ENCODE measurements at places on chromosomes 3 and 15.

DNA sequence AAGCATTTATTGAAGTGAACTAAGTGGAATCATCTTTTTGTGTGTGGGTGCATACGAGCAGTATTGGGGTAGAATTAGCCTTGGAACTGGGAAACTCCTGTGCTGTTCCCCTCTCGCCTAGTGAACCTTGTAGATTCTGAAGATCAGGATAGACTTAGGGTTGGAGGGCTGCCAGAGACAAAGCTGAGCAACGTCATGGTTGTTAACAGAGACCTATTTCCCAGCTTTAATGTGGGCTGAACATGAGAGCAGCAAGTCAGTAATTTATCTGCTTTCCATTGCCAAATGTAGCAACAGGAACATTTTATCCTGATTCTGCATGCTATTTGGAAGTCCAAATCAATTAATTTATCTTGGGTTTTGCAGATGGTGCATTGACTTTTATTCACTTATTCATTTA, 246.6 kb downstream of the IL20RB start:
- no peak for DNase-seq

GRCh38 chr15:88428805-88429605, 38.2 kb downstream of the MRPL46 start:
- no peak for DNase-seq

DNA sequence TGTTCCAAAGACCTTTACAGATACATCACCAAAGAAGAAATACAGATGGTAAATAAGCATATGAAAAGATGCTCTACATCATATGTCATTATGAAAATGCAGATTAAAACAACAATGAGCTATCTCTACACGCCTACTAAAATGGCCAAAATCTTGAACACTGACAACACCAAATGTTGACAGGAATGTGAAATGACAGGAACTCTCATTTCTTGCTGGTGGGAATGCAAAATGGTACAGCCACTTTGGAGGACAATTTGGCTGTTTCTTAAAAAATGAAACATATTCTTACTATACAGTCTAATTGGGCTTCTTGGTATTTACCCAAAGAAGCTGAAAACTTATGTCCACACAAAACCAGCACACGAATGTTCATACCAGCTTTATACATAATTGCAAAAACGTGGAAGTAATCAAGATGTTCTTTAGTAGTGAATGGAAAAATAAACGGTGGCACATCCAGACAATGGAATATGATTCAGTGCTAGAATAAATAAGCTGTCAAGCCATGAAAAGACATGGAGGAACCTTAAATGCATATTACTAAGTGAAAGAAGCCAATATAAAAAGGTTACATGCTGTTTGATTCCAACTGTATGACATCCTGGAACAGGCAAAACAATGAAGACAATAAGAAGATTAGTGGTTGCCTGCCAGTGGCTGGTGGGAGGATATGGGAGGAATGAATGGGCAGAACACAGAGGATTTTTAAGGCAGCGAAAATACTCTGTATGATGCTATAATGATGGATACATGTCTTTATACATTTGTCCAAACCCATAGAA, 81.3 kb upstream of the NEDD4 start:
- no peak for DNase-seq

DNA sequence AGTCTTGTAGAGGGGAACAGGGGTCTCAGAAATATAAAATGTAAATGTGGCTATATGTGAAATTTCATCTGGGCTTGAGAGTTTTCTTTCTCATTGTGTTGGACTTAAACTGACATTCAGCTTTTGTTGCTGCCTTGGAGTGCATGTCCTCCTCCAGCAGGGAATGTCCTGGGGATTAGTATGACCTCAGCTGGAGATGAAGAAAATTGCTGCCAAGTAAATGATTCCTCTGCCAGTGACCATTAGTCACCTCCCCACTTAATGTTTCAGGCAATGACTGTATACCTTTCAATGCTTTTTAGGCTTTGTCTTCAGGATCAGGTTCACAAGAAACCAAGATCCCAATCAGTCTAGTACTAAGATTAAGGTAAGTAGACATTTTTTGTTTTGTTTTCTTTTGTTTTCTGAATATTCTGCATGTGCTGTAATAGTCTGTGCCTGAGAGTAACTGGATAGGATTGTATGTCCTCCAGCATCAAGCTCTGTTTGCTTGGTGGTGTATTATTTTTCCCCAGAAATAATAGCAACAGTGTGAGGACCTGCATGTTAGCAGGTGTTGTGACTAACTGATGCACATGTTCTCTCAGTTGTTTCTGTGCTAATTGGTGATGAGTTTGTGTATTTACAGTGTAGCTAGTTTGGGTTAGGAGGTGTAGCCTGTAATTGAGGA, 18.1 kb upstream of the SLC22A13 start:
- DNase-seq: no peak

GRCh38 chr15:63258658-63259057, 18.7 kb upstream of the APH1B start:
- no peak for DNase-seq

DNA sequence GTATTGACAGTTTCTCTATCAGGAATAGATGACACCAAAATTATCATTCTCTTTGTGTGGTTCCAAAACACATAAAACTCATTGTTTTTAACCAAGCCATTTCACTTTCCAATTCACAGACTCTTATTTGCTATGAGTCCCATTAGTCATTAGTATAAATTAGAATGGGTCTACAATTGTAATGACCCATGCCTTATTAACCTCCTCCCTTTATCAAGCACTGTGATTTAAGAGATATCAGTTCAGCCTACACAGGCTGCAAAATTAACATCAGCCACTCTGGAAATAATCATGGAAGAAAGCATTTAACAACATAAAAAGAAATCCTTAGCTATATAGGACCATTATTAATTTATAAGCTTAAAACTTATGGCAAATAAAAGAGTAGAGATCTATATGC, 440.6 kb downstream of the GBE1 start:
- DNase-seq: no peak

GRCh38 chr3:39096775-39097174, 10.7 kb downstream of the GORASP1 start:
- no peak for DNase-seq

DNA sequence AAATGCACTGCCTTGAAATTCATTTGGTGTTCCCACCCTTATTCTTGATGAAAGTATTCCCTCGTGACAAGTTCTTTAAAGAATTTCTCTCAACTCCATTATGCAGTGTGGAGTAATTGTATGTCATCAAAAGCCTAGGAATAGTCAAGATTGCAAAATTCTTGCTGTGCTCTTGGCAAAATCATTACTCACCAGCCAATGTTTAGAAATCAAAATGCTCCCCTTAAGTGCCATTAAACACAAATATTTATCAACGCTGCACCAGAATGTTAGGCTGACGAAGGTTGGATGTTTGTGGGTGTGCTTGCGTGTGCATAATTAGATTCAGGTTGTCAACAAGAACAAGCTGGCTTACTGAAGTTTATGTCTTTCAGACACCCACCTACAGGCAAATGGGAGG, 40.5 kb downstream of the SST start:
- no peak for DNase-seq

- DNase-seq: no peak
Observed at GRCh38 chr3:71397046-71397445, 186.5 kb downstream of the FOXP1 start.

- DNase-seq: no peak
Observed at GRCh38 chr3:171748064-171748924, 62.0 kb downstream of the PLD1 start.

DNA sequence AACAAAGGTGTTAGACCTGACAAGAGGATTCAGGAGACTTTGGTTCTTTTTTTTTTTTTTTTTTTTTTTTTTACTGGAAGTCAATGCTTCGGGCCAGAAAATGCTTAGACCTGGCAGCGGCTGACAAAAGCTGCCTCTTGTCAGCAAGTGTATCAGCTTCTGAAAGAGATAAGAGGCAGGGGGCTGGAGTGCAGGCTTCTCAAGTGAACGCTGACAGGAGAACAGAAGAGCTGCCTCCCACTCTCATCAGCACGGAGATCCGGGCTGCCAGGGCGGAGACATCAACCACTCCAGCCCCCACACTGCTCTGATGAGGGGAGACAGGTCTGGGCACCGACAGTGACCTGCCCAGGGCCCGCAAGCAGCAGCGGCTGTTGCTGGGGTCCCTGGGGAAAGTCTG, 9.4 kb upstream of the SCN5A start:
- DNase-seq: no peak

DNA sequence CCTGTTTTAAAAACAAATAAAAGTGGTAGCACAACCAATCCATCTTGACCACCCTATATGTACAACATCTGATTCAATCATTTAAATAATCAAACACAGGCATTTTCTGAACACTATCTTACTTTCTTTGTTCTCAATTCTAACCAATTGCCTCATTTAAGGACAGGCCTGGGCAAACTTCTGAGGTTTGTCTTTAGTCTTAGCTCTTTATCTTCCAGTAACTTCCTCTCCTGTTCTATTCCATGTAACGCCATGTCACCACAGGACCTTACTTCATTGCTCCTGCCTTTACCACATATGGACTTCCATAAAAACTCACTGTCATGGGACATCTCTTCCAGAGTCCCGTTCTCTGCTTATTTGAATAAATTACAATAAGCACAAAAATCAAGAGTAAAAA, 14.9 kb downstream of the HDGFL3 start:
- DNase-seq: no peak

- no peak for DNase-seq
Observed at GRCh38 chr3:133041524-133041829, 3.3 kb downstream of the TMEM108 start.

GRCh38 chr15:97708252-97708651, 252.3 kb upstream of the ARRDC4 start:
- no peak for DNase-seq

DNA sequence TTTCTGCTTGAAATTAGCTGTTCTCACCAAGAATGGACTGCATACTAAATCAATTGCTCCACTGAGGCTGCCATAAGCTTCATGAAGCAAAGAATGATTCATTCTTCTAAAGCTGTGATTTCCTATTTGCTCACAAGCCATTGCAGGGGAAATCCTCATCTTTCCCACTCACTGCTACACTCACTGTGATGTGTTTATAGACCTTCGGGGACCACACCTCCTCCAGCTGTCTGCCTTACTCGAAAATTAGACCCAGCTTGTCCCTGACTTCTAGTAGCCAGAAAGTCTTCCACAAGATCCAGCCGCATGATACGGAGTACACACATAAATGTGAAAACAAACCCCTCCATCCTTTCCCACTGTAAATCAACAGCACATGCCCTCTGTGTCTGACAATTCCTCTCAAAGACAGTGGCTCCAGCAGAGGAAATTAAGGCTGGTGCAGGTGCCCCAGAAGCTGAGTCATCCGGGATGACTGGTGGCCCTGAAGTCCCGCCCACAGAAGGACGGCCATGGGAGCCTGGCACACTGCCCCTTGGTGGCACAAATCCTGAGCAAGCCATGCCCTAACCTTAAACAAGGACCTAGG, 172.0 kb downstream of the STT3B start:
- DNase-seq: no peak

GRCh38 chr15:73870700-73871408, 2.5 kb upstream of the TBC1D21 start:
- no peak for DNase-seq

- DNase-seq: no peak
Observed at GRCh38 chr3:128311441-128311844, 155.2 kb downstream of the DNAJB8 start.

GRCh38 chr3:32436816-32437189, 45.1 kb downstream of the CMTM7 start:
- no peak for DNase-seq

All from activated T-cell treated with anti-CD3 and anti-CD28 coated beads for 24 hours (primary cell).